ENCODE measurements at places on chromosomes 16 and 17.

DNA sequence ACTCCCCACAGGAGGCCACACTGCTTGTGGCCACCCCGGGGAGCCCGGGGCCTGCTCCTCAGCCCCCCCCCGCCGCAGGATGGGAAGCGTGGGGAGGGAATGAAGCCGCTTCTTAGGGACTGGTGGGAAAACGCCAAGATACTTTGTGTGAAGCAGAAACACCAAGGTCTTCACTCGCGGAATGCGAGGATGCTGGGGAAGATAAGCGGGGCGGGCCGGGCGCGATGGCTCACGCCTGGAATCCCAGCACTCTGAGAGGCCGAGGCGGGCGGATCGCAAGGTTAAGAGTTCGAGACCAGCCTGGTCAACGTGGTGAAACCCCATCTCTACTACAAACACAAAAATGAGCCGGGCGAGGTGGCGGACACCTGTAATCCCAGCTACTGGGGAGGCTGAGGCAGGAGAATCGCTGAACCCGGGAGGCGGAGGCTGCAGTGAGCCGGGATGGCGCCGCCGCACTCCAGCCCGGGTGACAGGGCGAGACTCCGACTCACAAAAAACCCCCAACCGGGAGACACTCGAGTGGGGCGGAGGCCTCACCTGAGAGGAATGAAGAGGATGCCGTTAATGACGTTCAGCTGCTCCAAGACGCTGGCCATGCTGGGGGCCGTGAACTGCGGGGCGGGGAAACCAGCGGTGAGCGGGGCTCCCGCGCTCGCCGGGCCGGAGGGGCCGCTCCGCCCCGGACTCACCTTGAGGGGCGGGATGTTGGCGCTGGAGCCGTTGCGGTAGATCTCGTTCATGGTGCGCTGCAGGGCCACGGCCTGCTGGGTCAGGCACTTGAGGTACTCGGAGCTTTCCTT is 20.3 kb downstream of the CLUH start:
- no peak for DNase-seq

DNA sequence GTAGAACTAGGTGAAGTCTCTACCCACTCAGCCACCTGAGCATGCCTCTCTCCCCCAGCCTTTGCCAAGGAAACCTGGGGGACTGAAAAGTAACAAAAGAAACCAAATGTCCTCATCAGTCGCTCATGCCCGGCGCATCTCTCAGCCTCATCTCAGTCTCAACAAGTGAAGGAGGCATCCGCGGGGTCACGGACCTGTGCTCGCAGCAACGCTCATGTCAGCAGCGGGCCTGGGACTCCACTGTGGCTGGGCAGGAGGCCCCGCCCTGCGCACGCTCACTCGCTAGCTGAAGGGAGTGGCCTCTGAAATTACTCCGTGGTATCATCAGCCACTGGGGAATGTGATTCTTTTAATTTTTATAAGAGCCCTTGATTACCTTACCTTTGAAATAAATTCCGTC is 31.3 kb downstream of the MAP1LC3B start:
- DNase-seq: no peak

DNA sequence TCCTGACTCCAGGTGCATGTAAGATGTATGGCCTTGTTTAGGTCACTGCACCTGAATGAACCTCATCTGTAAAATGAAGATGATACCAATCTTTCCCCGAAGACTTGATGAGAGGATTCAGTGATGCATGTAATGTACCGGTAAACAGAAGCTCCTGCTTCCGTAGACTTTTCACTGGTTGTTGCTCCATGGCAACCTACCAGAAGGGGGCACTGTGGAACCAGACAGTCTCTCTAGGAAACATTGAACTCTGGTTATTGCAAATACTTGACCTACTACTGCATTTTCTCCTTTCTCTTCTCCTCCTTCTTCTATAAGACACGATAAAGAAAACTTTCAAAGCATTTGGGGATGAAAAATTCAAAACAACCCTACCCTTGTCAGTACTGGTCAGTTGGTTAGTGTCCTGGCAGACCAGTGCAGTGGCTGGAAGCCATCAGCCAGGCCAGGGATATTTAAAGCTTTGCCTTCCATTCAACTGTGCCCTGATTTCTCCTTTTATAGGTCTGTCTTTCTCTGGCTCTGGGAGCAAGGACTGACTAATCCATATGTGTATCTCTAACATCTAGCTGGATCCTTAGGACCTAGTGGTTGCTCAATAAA is 667.4 kb upstream of the SALL1 start:
- peak; percentile 62 for DNase-seq

DNA sequence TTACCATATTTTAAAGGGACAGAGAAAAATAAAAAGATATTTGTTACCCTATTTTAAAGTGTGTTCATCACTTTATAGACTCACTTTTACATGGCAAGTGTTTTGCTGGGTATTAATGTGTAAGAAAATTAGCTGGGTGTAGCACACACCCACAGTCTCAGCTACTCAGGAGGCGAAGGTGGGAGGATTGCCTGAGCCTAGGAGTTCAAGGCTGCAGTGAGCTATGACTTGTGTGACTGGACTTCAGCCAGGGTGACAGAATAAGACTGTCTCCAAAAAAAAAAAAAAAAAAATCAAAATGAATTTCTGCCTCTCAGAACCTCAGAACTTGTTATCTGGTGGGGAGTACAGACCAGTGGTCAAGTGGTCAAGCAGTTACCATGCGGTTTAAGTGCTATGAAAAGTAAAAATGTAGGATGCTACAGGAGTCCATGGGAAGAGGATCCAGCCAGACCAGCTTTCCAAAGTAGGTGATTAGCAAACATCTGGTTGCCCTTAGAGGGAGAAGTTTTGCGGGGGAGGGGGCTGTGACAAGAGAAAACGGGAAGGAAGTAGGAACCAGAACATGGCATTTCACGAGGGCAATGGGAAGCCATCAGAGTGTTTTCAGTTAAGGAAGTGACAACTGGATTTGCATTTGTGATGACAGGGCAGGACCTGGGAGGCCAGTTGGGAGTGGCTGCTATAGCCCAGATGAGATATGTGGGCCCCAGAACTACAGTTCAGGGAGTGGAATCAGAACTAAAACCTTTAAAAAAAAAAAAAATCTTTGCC is 13.9 kb downstream of the CNEP1R1 start:
- no peak for DNase-seq

DNA sequence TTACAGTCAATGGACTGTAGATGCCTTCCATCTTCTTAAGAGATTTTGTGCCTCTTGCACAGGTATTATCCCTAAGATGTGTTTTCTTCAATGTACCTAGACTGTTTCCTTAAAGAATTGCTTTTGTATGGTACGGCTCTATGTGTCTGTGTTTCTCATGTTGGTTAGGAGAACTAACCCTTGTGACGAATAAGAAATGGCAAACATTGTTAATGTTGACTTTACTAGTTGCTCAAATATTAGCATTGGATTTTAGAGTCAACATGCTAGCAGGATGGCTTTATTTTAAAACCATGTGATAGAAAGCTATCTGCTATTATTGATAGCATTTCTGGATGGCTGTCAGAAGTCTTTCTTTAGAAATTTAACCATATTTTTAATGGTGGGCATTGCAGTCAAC is 34.5 kb downstream of the WWOX start:
- DNase-seq: no peak

DNA sequence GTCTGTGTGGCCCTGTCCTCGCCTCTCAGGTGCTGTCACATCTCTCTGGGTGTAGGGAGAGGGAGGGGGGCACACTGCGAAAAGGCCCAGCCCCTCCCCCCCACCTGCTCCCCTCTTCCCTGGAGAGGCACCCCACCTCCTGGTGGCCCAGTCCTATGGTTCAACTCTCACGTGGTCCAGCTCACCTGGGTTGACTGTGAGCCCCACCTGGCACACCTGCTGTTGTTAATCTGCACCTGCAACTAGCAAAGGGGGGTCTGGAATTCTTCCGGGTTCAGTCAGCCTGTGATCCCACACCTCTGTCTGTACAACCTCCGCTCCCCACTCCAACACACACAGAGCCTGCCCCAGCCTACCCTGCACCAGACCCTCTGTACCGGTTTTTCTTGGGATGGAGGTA is 2.0 kb upstream of the SYNGR2 start:
- no peak for DNase-seq

DNA sequence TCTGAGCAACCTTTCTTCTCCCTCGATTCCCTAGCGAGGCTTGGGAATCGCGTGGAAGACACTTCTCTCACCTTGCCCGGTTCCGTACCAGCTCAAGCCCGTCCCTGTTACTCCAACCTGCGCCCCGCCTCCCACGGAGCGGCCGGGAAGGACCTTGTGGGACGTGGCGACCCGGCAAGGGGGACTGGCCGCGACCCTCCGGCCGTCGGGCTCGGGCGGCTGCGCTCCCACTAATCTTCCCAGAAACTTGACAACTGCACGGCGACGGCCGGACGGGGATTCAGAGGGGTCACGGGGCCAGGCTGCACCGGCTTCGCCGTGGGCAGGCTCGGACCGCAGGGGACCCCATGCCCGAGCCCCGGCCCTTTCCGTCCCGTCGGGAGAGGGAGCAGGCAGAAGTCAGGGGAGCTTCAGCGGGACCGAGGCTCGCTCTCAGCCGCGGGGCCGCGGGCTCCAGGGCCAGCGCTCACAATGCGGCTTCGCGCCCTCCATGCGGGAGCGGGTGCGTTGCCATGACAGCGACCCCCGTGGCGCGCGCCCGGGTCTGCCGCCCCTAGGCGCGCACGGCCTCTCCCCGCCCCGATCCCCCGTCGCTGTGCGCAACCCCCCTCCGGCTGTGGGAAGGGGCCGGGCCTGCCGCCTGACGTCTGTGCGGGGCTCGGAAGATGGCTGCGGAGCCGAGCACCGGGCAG is at the start of gene SGSM2:
TSS of gene SGSM2 (plus strand) at position 650 of the 692 bp plus-strand sequence. CDS start 188 bp downstream, outside the sequence.
- no peak for DNase-seq

- no peak for DNase-seq
These were observed 844 bp downstream of the TAOK2 start for GRCh38 chr16:29974291-29975133.

- DNase-seq: no peak
These were observed 13.8 kb downstream of the CHST6 start for GRCh38 chr16:75481475-75481874.

GRCh38 chr17:48159232-48159631 is 51.7 kb downstream of the SNX11 start:
- DNase-seq: no peak

DNA sequence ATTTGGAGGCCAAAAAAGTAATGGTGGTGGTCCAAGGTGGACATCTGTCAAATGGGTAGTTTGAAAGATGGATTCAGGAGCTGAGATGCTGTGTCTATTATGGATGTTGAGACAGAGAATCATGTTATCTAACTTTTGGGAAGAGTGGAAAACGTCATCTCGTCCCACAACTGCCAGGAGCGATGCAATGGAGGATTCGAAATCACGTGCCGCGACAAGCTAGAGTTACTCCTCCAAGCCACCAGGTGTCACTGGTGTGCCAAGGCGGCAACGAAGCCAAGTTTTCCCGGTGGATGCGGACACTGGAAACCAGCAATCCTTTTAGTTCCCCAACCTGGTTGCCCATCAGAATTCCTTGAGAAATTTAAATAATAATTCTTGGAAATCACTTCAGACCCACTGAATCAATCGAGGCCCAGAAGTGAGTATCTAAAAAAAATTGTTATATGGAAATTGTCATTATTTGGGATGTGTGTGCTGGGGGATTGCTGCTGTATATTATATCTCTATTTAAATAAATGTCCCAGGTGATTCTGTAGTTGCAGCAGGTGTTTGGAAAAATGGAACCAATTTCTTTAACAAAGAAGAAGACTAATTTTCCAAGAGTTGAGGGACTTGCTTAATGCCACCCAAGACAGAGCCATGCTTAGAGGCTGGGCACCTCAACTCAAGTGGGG is 206.1 kb downstream of the HAPSTR1 start:
- DNase-seq: no peak

GRCh38 chr17:36722903-36723263 is 121.5 kb downstream of the MRM1 start:
- no peak for DNase-seq

- no peak for DNase-seq
These were observed 65.6 kb downstream of the CRISPLD2 start for GRCh38 chr16:84885342-84885910.
